GM04503 (cell line): ENCODE measurements at places on chromosomes 7 and 10.

GRCh38 chr7:134104166-134104565, 23.0 kb upstream of the LRGUK start:
- no peak for DNase-seq

DNA sequence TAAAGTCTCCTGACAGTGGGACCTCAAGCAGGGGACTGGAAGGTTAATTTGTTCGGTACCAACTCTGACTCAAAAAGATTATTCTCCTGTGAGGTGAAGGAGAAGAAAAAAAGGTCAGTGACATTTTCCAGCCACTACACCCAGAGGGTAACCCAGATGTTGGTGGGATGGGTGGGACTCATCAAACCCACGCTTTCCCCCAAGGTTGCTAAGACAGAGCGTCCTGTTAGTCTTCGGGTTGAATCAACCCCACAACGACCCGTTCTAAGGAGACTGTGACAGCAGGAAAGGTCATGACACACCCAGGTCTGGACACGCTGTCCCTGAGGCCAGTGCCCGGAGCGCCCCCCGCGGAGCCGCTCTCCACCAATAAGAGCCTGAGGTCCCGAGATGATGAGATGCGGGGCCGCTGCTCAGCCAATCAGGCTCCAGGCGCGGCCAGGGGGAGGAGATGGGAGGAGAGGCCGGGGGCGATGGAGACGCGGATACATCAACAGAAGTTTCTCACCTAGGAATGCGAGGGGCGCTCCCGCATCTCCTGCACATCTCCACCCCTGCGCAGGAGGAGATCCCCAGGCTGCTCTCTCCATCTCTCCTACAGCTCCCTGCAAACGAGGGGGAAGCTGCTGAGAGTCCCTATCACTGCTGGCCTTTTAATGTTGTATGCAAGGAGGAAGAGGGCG, at the start of gene WNT16:
WNT16 (plus strand) TSS at position 493 of the 683 bp plus-strand sequence. CDS start 293 bp downstream, outside the sequence.
- DNase-seq, result no peak

DNA sequence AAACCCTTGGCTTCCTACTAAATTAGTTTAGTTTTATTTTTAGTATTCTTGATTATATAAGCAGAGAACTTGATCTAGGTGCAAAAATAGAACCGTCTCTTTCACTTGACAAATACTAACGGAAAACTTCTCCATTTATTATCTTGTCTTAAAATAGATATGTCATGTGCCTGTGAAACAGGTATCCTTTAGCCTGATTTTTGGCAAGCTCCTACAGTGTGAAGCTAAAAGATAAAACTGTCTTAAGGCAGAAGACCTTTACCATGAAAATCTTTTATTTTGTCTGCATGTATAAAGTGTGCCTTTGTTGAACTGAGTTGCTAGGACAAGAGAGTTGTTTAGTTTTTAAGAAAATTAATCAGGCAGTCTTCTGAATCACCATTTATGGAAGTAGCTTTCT, 90.6 kb downstream of the CYP51A1 start:
- DNase-seq, result no peak

DNA sequence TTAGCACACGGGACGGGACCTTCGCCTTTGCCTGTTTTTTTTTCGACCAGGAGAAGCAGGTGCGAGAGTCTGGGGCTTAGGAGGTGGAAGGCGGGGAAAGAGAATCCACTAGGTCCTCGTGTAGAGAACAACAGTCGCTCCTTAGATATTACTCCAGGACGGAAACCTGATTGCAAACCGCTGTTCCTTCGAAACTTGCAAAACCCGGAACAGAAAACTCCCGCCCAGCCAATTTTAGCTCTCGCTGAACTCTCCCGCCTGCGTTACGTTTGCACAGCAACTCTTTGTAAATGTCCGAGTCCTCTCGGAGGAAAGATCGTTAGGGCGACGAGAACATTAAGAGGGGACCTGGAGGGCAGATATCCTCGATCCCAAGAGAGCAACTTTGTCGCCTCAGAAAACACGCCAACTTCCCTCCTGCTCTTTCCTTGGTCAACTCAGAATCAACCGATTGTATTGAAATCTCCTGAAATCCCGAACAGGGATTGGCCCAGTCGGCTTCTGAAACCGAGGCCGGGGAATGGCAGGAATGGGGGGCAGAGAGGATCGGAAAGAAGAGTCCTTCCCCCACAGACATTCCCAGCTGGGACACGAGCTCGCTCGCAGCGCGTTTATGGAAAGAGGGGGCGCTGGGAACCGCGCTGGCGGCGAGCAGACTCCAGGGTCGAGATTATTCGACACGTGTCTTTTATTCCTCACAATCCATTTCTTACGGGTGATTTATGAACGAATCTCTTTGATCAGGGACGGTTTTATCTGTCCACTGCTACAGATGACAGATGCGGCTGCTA, 9.9 kb downstream of the TWIST1 start:
- no peak for DNase-seq

DNA sequence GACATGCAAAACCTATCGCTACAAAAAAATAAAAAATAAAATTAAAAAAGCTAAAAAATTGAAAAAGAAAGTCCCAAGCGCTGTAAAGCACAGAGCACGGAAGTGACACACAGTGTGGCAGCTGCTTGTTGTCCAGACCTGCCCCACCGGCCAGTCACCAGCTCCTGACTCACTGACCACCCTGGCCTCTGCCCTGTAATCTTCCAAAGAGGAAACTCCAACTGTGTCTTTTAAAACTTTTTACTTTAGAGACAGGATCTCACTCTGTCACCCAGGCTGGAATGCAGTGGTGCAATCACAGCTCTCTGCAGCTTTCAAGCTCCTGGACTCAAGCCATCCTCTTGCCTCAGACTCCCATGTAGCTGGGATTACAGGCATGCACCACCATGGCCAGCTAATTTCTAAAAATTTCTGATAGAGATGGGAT, 23.6 kb downstream of the GNA12 start:
- DNase-seq, result peak; percentile 88

- no peak for DNase-seq
Observed at GRCh38 chr10:34613491-34613890, 201.6 kb downstream of the PARD3 start.

- DNase-seq, result no peak
Observed at GRCh38 chr10:50929670-50930069, 44.2 kb upstream of the A1CF start.

DNA sequence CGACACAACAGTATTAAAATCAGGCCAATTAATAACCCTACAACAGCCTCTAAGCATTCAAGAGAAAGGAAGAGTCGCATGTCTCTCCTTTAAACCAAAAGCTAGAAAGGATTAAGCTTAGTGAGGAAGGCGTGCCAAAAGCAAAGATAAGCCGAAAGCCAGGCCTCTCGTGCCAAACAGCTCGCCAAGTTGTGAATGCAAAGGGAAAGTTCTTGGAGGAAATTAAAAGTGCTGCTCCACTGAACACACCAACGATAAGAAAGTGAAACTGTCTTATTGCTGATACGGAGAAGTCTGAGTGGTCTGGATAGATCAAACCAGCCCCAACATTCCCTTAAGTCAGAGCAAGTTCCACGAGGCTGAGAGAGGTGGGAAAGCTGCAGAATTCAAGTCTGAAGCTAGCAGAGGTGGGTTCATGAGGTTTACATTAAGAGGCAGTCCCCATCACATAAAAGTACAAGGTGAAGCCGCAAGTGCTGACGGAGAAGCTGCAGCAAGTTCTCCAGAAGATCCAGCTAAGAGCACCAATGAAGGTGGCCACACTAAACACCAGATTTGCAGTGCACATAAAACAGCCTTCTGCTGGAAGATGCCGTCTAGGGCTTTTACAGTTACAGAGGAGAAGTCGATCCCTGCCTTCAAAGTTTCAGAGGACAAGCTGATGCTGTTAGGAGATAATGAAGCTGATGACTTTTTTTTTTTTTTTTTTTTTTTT, 194.8 kb downstream of the MAD1L1 start:
- no peak for DNase-seq

DNA sequence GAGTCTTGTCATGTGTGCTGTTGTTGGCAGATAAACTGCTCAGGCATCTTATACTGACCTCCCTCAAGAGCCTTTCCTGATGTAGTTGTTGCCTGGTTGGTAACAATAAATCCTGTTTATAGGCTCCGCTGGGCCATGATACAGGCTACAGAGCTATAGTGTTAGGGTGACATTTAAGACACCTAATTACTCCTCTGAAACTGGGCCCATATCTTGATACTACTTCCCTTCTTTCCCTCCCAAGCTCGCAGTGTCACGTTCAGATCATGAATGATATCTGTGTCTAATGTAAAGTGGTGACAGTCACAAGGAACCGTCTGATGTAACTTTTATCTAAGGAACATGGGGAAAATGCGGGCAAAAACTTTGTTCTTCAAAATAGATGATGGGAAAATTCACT, 35.4 kb downstream of the CROT start:
- no peak for DNase-seq

GRCh38 chr7:126570845-126571244, 681.9 kb downstream of the GRM8 start:
- DNase-seq, result no peak

- DNase-seq, result no peak
Observed at GRCh38 chr7:35398518-35398917, 144.6 kb upstream of the TBX20 start.

DNA sequence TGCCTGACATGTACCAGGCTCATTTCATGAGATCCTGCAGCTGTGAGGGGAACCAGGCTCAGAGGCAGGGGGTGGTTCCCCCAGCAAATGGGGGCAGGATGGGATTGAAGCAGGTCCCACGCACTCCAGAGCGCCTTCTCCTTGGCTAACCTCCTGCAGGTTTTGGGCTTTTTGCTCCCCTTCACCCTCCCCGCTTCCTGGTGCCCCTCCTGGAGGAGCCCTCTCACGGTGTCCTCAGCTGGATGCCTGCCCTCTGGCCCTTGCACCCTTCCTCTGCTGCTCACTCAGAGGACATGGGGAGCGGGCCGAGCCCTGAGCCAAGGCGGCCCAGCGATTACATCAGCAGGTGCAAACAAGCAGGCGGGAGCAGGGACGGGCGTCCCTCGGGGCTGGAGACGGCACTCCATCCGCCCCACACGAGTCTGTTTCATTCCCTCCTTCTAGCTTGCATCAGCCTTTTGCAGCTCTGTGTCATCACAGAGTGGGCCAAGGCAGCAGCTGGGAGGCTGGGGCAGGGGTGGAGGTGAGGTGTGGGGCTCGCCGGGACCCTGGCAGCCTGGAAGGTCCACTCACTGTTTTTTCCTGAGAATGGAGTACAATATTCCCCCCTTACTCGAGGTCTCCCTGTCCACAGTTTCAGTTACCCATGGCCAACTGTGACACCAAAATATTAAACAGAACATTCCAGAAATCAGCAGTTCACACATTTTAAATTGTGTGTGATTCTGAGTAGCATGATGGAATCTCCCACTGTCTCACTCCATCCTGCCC, 52.7 kb upstream of the SLC29A3 start:
- peak; percentile 70 for DNase-seq

- DNase-seq, result no peak
Observed at GRCh38 chr10:89398003-89398749, 5.8 kb downstream of the IFIT1 start.

GRCh38 chr10:132943791-132944404, 1.5 kb upstream of the CFAP46 start:
- no peak for DNase-seq

DNA sequence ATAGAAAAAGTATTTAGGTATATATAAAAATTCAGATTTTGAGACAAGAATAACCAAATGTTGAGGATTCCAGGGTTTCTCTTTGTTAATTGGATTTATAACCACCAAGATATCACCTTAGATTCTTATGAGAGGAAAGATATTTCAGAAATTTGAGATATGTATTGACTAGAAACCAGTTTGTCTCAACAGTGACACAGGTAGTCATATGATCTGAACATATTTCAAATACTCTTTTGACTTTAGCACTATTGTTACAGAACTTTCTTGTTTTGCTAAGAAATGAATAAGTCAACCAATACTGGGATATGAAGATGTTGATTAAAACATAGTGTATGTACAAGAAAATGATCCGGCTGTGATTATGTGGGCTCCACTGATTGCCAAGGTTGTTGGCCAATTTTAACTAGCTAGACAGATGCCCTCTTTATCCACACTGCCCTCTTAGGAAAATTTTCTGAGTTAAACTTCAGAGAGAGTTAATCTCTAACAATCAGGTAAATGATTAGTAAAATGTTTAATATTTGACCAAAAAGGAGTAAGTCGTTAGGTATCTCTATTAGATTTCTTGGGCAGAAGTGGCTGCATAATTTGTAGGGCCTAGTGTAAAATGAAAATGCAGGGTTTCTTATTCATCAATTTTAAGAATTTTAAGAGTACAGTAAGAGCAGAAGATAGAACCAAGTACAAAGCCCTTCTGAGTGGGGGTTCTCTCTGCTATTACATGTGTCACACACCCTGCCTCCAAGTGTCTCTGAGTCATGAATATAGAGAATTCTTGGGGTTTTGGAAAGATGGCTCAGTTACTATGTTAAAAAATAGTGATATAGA, 376.0 kb downstream of the TFEC start:
- DNase-seq, result no peak

DNA sequence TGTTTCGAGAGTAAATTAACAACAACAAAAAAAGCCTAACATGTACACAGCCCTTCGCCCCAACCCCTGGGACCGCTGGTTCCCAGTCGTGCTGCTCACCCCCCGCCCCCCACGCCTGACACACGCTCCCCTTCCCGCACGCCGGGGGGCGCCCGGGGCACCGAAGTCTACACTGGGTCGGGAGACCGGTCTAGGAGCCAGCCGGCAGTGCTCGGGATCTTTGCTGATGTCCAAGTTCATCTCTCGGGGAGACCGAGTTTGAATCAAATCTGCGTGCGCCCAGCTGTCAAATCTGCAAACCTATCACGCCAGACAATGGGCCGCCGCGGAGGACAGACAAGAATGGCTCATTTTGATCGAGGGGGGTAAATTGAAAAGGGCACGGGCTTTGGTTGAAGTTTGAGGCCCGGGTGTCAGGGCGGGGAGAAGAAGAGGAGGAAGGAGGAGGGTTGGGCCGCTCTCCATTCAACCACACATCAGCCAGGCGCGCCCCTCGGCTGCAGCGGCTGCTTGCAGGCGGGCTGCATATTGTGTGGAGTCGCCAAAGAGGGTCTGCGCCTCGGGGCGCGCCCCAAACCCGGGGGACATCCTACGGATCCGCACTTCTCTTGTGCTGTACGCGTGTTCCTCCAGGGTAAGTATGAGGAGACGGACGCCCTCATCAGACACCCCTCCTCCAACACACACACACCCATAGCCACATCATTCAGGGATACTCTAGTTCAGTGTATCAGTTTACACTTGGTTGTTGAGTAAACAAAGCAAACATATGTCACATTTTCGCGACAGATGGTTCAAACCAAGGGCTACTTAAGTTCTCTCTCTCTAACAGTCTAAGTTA, 1.3 kb upstream of the GFRA1 start:
- no peak for DNase-seq
